Astrocyte (in vitro differentiated cells and primary cell): ENCODE measurements at places on chromosomes 11 and 22.

- H3K27me3 ChIP-seq, result no peaks in the 10 kb centered on the region
- peaks cover 22% of the 10 kb centered on the region for H3K36me3 ChIP-seq
- H3K4me3 ChIP-seq, result no peak overlapping the region
- DNase-seq, result no peak
- peaks cover 49% of the 10 kb centered on the region for H3K4me1 ChIP-seq
These were observed 17.7 kb downstream of the TNKS1BP1 start for GRCh38 chr11:57306940-57307565.

GRCh38 chr22:35812600-35812999 is 94.9 kb downstream of the APOL5 start:
- no peak overlapping the region for H3K27ac ChIP-seq
- no peak for DNase-seq
- H3K4me1 ChIP-seq, result no peaks in the 10 kb centered on the region
- H3K4me3 ChIP-seq, result no peak overlapping the region

GRCh38 chr11:8259306-8259959 is 4.2 kb downstream of the LMO1 start:
- H3K27me3 ChIP-seq, result peaks cover 27% of the 10 kb centered on the region
- H3K4me3 ChIP-seq, result no peak overlapping the region
- H3K27ac ChIP-seq, result no peak overlapping the region
- DNase-seq, result no peak

DNA sequence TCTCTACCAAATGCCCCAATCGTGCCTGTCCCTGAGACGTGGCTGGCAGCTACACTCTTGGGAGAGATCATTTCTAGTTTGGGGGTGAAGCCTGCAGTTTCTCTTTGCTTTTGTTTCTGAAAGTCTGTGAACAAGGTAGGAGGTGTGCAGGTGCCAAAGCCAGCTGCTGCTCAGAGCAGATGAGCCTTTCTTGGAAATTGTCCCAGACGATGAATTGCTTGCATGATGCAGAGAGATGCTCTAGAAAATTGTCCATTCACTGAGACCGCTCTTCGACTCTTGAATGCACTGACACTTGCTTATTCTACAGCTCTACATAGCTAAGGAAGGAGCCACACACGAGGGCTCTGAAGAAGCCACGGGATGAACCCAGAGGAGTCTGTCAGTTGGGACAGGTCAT is 225.6 kb upstream of the E2F8 start:
- no peak overlapping the region for H3K27ac ChIP-seq
- peaks cover 25% of the 10 kb centered on the region for H3K27me3 ChIP-seq
- DNase-seq, result no peak
- H3K4me3 ChIP-seq, result no peak overlapping the region
- no peaks in the 10 kb centered on the region for H3K36me3 ChIP-seq
- H3K4me1 ChIP-seq, result no peaks in the 10 kb centered on the region

DNA sequence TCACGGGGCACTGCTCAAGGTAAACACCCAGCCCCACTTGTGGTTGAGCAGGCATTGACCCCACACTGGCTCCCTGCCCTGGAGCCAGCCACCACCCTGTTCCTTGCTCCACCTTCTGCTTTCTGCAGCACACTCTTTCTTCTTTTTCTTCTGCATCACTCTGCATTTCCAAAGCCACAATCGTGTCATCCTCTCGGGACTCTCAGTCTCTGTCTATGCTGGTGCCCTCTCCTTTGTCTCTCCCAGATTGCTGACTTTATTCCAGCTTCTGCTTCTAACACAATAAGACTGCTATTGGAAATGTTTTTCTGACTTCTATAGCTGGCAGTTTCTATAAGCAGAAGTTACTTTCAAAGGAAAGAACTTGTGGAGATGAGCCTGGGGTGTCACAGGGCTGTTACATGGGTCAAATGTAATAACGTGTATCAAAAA is 14.4 kb downstream of the GRAP2 start:
- peaks cover 27% of the 10 kb centered on the region for H3K27me3 ChIP-seq
- no peaks in the 10 kb centered on the region for H3K36me3 ChIP-seq
- H3K4me3 ChIP-seq, result no peak overlapping the region
- H3K27ac ChIP-seq, result no peak overlapping the region

GRCh38 chr11:35390737-35391682 is 28.3 kb downstream of the SLC1A2 start:
- DNase-seq, result peak; percentile 68
- no peak overlapping the region for H3K27ac ChIP-seq
- H3K36me3 ChIP-seq, result no peaks in the 10 kb centered on the region

DNA sequence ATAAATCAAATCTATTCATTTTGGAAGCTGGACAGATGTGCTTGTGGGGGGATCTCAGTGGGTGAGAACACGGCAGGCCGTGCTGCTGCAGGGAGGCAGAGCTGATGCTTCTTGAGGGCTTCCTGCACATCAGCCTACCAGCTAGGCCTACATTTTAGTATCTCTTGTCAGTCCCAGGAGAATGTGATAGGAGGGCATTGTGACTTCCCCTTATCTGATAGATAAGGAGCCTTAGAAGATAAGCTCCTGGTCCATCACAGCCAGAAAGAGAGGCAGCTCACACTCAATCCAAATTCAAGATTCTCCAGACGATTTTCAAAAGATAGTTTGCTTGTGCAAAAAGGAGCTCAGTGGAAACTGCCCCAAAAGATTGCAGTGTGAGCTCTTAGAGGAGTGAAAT is 89.0 kb downstream of the SHANK2 start:
- no peak for DNase-seq
- H3K27ac ChIP-seq, result no peak overlapping the region
- no peaks in the 10 kb centered on the region for H3K27me3 ChIP-seq
- no peak overlapping the region for H3K4me3 ChIP-seq
- no peaks in the 10 kb centered on the region for H3K36me3 ChIP-seq

DNA sequence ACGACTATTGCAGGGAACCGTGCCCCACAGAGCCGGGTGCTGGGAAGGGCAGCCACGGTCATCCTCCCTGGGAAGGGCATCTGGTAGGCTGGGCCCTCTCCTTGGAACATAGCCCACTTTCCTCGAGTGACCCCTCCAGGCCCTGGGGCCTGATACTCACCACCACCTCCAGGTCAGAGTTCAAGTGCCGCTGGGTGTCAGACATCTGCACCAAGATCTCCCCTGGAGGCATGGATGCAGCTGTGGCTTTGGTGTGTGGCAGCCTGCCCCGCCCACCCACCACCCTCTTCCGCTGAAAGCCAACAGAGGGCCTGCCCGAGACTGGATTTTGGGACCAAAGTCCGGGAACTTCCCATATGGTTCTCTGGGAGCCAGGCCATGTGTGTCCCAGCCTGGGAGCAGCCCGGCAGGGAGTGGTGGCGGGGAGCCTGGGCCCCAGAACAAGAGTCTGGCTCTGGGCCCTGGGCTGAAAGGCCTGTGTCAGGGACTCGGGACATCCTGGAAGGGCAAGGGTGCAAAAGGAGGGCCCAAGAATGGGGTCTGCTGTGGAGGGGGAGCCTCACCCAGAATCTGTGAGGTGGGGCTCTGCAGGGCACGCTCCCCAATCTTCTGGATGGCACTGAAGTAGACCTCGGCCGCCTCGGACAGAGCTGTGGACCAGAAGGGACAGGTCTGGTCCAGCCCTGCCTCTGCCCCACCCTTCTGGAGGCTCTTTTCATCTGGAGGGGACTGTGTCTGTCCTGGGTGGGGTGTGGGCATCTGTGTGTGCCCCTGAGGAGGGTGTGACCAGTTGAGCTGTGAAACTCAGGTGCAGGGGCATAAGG is 2.6 kb downstream of the BAIAP2L2 start:
- H3K27me3 ChIP-seq, result no peaks in the 10 kb centered on the region
- H3K4me1 ChIP-seq, result no peaks in the 10 kb centered on the region
- H3K36me3 ChIP-seq, result no peaks in the 10 kb centered on the region

GRCh38 chr11:80929031-80929805 is 1488.4 kb upstream of the TENM4 start:
- H3K36me3 ChIP-seq, result no peaks in the 10 kb centered on the region
- no peaks in the 10 kb centered on the region for H3K27me3 ChIP-seq
- no peak for DNase-seq
- H3K4me1 ChIP-seq, result no peaks in the 10 kb centered on the region
- no peak overlapping the region for H3K27ac ChIP-seq

- H3K27me3 ChIP-seq, result no peaks in the 10 kb centered on the region
- no peak overlapping the region for H3K27ac ChIP-seq
- H3K4me1 ChIP-seq, result no peaks in the 10 kb centered on the region
- no peaks in the 10 kb centered on the region for H3K36me3 ChIP-seq
- H3K4me3 ChIP-seq, result no peak overlapping the region
These were observed 1095.5 kb upstream of the CCDC90B start for GRCh38 chr11:84381666-84382065.

- H3K36me3 ChIP-seq, result no peaks in the 10 kb centered on the region
- no peaks in the 10 kb centered on the region for H3K4me1 ChIP-seq
- DNase-seq, result no peak
These were observed 20.8 kb downstream of the KCNA4 start for GRCh38 chr11:29996016-29996415.

GRCh38 chr11:110249066-110249465 is 47.3 kb downstream of the RDX start:
- H3K36me3 ChIP-seq, result peaks cover 29% of the 10 kb centered on the region
- peaks cover 7% of the 10 kb centered on the region for H3K4me1 ChIP-seq
- DNase-seq, result no peak
- H3K4me3 ChIP-seq, result no peak overlapping the region

- DNase-seq, result no peak
- H3K27ac ChIP-seq, result no peak overlapping the region
- no peak overlapping the region for H3K4me3 ChIP-seq
- H3K4me1 ChIP-seq, result peaks cover 4% of the 10 kb centered on the region
These were observed 33.7 kb upstream of the USP47 start for GRCh38 chr11:11807811-11808782.

DNA sequence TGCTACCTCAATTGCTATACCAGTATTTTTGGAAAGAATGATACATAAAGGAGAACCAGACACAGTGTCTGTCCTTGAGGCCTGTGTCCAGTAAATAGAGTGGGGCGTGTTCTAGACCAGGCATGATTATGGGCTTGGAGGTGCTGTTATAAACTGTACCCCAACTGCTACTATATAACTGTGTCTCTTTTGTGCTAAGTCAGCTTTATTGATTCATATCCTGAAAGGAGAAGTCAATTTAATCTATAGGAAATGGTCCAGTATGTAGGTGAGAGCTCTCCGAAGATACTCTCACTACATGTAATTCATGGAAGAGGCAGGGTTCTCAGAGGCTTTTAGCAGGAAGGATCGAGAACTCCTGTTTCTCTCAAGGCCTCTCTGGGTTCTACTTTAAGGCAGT is 334.3 kb downstream of the TMEM135 start:
- H3K27me3 ChIP-seq, result no peaks in the 10 kb centered on the region
- DNase-seq, result no peak
- H3K27ac ChIP-seq, result no peak overlapping the region
- no peaks in the 10 kb centered on the region for H3K4me1 ChIP-seq
- H3K36me3 ChIP-seq, result no peaks in the 10 kb centered on the region
